ENCODE measurements at places on chromosomes 7 and 10.
A peak's percentile ranks its signal among the peaks of the same experiment; 100 is the strongest.

- no peak for DNase-seq
Measured at GRCh38 chr7:40570223-40570622, 435.4 kb downstream of the SUGCT start.

GRCh38 chr7:135789956-135790355, 41.3 kb upstream of the FAM180A start:
- DNase-seq = no peak

DNA sequence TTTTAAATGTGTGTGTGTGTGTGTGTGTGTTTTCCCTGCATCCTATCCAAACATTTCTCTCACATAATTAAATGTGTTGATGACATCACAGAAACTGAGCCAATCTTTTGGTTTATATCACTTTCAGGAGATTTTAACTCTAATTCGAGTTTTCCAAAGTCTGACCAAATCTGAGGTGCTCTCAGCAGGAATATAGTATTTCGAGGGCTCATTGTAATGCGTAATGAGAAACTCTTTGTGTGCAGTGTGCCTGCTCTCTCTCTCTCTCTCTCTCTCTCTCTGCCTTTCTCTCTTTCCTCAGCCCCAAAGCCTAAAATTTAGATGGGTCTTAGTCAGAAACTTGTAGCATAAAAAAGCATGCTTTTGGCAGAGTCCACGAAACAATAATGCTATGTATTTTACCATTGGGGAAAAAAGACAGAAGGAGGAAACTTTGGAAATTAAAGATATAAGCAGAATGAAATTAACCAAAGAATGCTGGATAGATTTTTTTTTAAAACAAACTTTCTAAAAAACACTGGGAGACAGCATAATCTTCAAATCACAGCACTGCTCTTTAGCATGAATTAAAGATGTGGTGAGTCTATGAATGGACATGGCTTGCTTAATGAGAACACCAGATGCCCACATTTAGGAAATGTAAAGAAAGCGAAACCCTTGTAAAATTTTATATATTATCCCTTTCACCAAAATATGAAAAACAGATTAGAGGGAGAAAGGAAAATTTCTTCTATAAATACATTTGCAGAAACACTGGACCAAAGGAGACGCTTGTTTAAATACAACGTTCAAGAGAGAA, 206.8 kb upstream of the HABP2 start:
- no peak for DNase-seq

- no peak for DNase-seq
Measured at GRCh38 chr7:80369321-80369720, 142.5 kb downstream of the GNAT3 start.

DNA sequence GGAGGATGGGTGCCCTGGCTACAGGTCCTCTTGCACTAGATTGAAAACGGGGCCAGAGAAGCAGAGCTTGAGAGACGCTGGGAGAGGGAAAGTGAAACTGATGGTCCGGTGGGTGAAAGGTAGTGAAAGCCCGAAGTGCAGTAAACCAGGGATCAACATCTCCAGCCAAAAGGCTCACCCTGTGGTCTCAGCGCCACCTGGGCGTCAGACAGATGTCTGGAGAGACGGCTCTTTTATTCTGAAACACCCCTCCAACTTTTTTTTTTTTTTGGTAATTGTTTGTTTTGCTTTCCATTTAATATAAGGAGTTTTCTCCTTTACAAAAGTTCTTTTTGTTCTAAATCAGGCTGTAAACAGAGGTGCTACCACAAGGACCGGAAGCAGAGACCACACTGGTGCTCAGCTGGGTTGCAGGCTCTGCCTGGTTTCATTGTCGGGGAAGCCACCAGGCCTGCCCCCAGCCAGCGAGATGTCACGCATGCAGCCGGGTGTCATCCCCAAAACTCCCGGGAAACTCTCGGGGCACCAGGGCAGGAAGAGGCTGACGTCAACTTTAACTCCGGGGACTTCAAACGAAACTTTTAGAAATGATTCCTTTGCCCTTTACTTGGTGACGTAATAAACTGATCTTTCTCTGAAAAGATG, 11.2 kb downstream of the IL2RA start:
- peak; percentile 91 for DNase-seq

- DNase-seq = no peak
Measured at GRCh38 chr10:122052701-122053100, 63.7 kb downstream of the TACC2 start.

GRCh38 chr10:95835149-95835860, 72.5 kb upstream of the CC2D2B start:
- DNase-seq = no peak

GRCh38 chr7:16365177-16365576, 56.2 kb downstream of the CRPPA start:
- DNase-seq = no peak

- DNase-seq = no peak
Measured at GRCh38 chr10:55627501-55628051, 733.5 kb downstream of the ZWINT start.

All from activated naive CD8-positive, alpha-beta T cell treated with anti-CD3 and anti-CD28 coated beads, Interleukin-2, amount 50 U/mL, for 24 hours (primary cell).